NCI-H748 treated with DMSO at 0.1 percent for 48 hours (cell line): ENCODE measurements at places on chromosomes 7 and 10.
A peak's percentile ranks its signal among the peaks of the same experiment; 100 is the strongest.

DNA sequence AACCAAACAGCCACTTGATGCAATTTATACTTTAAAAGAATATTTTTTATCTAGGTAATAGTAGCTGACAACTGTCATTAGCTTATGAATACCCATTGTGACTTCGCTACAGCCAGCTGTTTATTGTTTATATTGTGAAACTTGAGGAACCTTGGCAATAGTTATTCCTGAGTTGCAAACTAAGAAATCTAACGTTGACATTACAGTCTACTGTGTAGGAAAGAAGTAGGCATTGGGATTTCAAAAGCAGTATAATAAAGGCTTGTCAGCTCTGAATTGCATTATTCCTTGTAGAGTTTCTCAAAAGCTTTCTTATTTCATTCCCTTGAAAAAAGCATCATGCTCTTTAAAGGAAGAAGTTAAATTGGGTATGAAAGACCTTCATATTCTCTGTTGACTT is 42.7 kb upstream of the OIT3 start:
- no peak for DNase-seq

GRCh38 chr7:67393903-67394302 is 397.3 kb downstream of the TYW1 start:
- no peak for DNase-seq

- DNase-seq, result no peak
Observed at GRCh38 chr10:70198696-70199466, 28.6 kb upstream of the SAR1A start.

DNA sequence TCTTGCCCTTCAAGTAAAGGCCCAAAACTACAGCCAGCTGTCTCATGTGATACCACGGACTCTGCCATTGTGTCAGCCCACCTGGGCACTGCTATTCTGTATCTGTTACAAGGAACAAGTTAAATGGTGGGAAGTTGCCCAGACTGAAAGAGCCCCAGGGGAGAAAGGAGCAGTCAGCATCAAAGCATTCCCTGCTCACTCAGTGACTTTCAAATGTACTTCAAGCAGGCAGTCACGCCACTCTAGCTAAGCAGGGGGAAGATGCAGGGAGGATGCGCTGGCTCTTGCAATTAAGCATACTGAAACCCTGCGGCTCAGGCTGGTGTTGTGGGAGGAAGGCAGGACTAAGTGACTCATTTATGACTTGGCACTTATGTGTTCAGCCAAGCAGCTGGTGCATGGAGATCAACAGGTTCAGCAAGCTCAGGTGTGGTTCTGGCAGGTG is 1249.6 kb downstream of the TYW1 start:
- DNase-seq, result peak; percentile 83

- no peak for DNase-seq
Observed at GRCh38 chr10:54125098-54125747, 675.8 kb downstream of the PCDH15 start.

- no peak for DNase-seq
Observed at GRCh38 chr10:132443605-132443982, 46.6 kb downstream of the PWWP2B start.

- DNase-seq, result no peak
Observed at GRCh38 chr7:7920056-7920455, 48.5 kb upstream of the GLCCI1 start.

DNA sequence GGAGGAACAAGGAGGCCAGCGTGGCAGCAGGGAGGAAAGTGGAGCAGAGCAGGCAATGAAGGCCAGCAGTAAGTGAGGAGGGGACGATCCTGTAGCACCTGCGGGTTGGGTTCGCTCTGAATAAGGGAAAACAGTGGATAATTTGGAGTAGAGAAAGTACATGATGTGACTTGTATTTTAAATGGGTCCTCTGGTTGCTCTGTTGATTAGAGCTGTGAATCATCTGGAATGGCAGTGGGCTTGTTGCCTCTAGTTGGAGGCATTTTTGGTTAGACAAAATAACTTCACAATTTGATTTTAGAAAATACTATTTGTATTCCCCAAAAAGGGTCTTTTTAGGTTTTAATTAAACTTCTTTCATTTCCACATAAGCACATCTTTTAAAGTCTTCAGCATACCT is 277.4 kb downstream of the ARL4A start:
- no peak for DNase-seq

DNA sequence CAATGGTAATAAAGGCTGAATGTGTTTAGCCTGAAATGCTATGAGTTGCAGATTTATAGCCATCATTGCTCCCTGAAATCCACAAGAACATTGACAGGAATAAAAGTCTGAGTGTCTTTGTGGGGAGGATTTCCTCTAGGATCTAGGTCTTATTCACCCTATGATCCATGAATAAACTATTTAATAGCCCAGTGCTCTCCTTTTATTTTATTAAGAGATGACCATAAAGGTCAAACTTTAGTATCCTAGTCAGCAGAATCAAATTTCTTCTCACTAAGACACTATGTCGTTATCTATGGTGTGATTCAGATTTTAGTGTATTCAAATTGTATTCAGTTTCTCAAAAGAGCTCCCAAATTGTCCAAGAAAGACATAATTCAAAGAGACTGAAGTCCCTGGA is 67.8 kb upstream of the AKR1E2 start:
- no peak for DNase-seq

DNA sequence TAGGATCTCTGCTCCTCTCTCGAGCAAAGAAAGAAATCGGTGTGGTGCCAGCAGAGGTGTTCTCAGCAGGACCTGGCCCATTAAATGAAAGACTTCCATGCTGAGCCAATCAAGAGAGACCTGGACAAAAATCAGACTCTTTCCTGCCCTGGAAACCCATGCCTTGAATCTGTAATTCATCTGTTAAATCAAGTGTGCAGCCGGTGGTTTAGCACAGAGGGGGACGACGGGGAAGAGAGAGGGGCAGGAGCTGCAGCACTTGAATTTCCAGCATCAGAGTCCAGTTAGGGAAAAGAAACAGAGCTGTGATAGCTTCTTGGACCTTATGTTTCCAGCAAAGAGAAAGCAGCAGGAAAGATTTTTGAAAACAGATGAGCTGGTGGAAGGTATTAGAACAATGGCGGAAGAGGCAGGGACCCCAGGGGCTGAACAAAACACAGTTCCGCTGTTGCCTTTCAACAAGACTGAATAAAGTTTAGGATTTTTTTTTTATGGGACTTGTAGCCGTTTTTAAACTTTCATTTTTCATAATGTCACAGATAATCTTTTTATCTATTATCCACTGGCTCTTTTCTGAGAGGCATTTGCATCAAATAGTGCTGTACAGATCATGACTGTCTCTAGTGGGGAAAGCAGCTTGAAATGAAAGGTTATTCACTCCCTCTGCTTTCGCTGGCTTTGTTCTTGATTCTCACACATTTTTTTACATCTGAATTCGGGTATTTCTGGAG is 543.6 kb upstream of the GALNT17 start:
- no peak for DNase-seq

GRCh38 chr10:103958996-103959395 is 7.9 kb upstream of the SLK start:
- no peak for DNase-seq

GRCh38 chr10:667096-667495 is 22.4 kb downstream of the DIP2C start:
- DNase-seq, result no peak

DNA sequence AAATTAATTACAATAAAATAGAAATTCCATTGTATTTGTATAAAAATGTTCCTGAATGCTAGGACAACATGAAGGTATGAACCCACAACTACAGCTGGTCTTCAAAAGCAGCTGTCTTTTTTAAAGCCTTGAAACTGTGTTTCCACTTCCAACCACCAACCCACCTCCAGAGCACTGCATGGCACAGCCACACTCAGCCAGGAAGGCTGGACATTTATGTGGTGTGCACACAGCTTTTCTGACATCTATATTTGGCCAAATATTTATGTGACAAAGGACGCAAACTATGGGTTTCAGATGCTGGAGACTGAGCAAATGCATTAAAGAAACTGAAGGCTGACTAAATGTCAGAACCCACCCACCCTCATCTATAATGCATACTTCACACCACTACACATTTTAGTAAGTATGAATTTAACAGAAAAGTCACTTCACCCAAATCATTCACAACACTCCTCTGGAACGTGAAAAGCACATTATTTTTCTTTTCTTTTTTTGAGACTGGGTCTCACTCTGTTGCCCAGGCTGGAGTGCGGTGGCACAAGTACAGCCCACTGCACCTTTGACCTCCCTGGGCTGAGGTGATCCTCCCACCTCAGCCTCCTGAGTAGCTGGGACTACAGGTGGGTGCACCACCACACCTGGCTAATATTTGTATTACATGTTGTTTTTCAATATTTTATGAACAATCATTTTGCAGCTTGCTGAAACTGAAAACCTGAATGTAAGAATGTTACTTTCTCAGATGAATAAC is 27.9 kb upstream of the DAGLB start:
- DNase-seq, result no peak

DNA sequence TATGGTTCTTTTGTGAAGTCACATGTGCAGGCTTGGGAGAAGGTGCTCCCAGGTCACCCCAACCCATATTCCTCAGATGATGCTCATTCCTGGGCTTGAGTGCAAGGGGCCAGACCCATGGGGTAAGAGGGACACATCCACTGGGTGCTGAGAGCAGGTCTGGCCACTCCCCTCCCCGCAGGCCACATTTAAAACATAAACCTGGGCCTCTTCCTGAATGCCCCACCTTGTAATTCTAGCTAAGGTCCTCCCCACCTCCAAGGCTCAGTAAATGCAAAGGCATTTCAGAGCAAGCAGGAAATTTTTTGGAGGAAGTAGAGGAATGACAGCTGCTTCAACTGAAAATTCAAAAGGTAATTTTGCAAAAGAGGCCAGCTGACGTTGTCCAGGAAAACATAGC is 172.5 kb downstream of the ARHGAP21 start:
- no peak for DNase-seq

- DNase-seq, result no peak
Observed at GRCh38 chr7:46705386-46706255, 784.5 kb upstream of the IGFBP3 start.

DNA sequence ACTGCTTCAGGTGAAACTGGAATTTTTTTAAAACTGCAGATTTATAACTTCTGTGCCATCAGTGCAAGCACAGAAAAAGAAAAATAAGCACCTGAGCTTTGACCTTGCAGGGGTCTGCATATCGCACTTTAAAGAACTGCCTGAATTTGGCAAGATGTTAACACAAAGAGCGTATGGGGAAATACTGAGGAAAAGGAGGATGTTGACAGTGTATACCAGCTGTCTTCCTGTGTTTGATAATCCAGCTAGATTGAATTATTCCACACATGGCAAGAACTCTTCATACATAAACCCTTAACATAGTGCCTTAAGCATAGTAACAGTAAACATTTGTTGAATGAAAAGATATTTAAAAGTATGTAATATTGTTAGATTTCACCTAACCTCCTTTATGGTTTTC is 30.0 kb downstream of the SMC3 start:
- no peak for DNase-seq

DNA sequence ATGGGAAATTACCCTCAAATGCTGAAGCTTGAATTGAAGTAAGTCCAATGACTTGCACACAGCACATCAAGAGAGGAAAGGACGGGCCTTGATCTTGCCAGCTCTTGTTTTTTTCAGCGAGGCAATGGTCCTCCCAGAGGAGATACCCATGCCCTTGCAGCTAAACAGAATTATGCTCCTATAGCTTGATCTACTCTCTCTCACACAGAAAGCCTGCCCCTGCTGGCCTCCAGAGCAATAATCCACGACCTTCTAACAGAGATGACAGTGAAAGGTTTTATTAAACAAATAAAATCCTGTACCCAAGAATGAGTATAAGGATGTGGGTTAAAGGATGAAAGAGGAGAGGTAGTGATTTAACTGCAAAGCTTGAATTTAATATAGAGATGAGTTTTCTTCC is 268.0 kb downstream of the ADRA2A start:
- DNase-seq, result no peak

DNA sequence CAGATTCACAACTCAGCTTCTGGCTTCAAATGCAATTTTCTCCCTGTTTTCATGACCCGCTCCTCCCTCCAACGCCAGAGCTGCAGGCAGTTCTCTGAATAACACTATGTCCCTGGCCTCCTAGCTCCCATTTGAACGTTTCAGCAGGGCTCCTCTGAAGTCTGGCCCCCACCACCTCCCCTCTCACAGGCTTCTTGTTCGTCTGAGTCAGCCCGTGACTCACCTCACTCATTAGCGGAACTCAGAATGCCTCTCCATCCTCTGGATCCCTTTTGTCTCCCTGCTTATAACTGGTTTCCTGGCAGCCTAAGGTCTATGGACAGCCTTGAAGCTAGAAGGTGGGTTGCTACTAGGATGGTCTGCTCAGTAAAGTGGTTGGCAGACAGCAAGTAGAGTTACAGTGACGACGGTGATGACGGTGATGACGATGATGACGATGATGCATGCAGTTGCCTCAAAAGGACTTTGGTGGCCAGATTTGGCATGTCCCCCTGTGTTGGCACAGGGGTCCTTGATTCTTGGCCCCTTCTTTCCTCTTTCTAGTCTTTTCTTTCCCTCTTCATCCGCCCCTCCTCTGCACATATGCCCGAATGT is 83.3 kb upstream of the MKLN1 start:
- no peak for DNase-seq

DNA sequence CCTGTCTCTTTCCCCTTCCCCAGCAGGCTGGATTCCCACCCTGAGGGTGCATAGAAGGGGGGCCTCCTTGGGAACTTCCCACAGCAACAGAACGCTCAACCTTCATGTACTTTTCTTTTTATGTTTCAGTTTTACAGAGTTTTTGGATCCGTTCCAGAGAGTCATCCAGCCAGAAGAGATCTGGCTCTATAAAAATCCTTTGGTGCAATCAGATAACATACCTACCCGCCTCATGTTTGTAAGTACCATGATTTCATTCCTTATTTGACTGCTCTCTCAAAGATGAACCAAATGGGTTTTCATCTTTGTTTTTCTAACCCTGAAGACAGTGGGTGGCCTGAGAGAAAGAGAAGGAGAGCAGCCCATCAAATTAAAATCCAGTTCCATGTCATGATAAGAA is 46.7 kb downstream of the PLPP4 start:
- no peak for DNase-seq

GRCh38 chr7:6612819-6613218 is 2.6 kb upstream of the ZNF853 start:
- DNase-seq, result no peak

GRCh38 chr10:98169379-98169778 is 34.9 kb downstream of the R3HCC1L start:
- no peak for DNase-seq

- DNase-seq, result no peak
Observed at GRCh38 chr7:98110249-98111022, 3.8 kb downstream of the LMTK2 start.

GRCh38 chr7:128410451-128410753 is 620 bp upstream of the IMPDH1 start:
- no peak for DNase-seq

DNA sequence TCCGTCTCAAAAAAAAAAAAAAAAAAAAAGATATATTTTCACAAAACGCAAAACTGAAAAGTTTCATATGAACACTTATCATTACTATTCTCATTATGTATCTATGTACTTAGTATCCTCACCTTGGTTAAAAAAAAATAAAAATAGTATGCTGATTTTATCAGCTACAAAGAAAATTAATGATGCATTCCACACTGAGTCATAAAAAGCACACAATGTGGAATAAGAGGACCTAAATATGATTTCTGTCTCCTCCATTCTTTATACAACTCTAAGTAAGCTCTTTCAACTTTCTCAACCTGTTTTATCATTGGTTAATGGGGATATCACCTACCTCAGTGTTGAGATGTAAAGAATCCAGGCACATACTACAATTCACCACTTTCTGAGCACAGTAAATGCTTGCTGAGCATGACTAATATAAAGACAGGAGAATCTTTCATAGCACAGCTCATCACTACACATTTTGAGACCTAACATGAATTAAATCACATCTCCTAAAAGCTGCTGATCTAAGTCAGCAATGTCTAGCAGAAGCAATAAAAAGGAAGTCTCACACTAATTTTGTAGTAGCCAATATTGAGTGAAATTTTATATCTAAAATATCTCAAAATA is 2.7 kb downstream of the SNX13 start:
- DNase-seq, result no peak

- DNase-seq, result no peak
Observed at GRCh38 chr10:128210215-128211063, 84.2 kb upstream of the MKI67 start.
